ENCODE measurements at places on chromosomes 4 and X.

DNA sequence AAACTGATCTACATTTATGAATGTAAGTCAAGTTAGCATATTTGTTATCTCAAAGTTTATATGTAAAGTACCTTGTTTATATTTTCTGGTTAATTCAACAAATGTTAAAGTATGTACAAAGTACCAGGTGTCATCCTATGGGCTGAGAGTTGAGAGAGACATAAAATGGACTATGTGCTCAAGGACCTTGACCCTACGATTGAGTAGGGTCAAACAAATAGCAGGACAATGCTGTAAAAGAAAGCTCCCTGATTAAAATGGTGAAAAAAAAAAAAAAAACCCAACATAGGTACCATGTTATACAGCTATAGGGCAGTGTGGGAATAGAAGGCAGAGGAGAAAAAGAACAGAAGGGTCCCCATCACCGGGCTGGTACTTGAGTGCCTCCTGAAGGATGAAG is 123.4 kb downstream of the CDS1 start:
- no peak for DNase-seq

- no peak for DNase-seq
Measured at GRCh38 chrX:137031039-137031438, 2.8 kb downstream of the GPR101 start.

- no peak for DNase-seq
Measured at GRCh38 chrX:77820091-77820727, 34.2 kb upstream of the ATRX start.

- no peak for DNase-seq
Measured at GRCh38 chr4:61994036-61994435, 793.9 kb downstream of the ADGRL3 start.

- no peak for DNase-seq
Measured at GRCh38 chr4:153517159-153517558, 51.0 kb downstream of the TMEM131L start.

DNA sequence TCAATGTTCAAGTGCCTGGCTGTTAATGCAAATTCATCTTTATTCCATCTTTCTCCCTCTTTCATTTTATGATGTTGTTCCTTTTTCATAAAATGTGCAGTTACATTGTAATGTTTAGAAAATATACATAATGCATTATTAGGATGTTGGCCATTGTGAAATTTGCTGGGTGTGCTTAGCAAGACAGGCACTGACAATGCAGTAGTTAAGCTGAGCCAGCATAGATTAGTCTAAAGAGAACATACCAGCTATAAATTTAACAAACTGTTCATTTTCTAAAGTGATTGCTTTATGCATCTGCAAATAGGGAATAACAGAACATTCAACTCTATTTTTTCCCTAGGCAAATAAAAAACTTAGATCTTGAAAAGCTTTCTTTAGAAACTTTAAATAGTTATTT is 436.0 kb downstream of the IL1RAPL1 start:
- no peak for DNase-seq

DNA sequence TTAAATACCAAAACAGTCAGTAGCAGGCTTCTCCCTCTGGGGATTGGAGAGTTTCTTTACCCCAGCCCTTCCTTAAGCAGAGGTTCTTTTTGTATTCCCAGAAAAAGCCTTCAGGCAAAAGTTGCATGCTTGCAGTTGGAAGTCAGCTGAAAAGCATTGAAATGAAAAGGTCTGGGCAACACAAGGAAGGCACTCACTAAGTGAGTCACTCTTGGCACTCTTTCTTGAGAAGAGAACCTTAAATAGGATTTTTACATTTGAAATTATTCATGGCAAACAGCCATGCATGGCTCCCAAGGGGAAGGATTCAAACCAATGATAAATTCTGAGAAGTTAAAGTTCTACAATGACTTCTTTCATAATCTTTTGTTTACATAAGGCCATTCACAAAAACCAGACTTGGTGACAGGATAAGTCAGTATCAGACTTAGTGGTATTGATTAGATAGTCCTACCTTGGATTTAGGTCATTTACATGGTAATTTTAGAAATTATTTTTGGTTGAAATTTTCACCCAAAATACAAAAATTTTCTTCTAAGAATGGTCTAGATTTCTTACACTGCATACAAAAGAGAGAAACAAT is 2068.9 kb downstream of the PCDH7 start:
- no peak for DNase-seq

DNA sequence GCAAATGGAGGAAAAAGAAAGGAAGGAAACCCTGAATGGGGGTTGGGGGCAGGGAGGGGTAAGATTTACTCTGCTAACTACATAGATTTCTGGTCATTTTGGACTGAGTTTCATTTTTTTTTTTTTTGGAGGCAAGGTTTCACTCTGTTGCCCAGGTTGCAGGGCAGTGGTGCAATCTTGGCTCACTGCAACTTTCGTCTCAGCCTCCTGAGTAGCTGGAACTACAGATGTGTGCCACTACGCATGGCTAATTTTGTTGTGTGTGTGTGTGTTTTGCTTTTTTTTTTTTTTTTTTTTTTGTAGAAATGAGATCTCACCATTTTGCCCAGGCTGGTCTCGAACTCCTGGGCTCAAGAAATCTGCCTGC is 223.5 kb downstream of the APBB2 start:
- DNase-seq: no peak

GRCh38 chr4:153620352-153620751 is 63.7 kb upstream of the TLR2 start:
- no peak for DNase-seq

DNA sequence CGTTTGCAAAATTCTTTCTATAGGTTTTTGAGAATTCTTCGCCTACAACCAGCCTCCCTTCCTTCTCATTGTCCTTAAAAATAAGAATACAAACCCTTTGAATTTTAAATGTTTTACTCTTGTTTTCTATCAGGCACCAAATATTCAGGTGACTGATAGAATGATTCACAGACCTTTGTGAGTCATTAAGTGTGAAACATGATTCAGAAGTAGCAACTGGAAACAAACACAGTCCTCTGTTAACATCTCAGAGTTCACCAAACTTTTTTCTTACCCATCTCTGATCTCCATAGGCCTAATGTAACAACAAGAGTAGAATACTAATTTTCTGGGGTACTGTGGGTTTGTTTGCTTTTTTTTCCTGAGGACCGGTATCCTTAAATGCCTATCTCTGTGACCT is 63.4 kb upstream of the MAB21L2 start:
- no peak for DNase-seq

Measured in NCI-H2081 treated with DMSO at 0.1 percent for 48 hours (cell line).